ENCODE measurements at places on chromosomes 1 and 21. TPM values are rescaled to one million over a fixed set of nuclear protein-coding genes. Genes with fewer than 3 reads are reported as not detected.

GRCh38 chr1:194866153-194866552 lies 1679.7 kb upstream of the B3GALT2 start:
- DNase-seq, result no peak

- DNase-seq, result no peak
Measured at GRCh38 chr1:10932088-10932487, 80.4 kb upstream of the TARDBP start.

DNA sequence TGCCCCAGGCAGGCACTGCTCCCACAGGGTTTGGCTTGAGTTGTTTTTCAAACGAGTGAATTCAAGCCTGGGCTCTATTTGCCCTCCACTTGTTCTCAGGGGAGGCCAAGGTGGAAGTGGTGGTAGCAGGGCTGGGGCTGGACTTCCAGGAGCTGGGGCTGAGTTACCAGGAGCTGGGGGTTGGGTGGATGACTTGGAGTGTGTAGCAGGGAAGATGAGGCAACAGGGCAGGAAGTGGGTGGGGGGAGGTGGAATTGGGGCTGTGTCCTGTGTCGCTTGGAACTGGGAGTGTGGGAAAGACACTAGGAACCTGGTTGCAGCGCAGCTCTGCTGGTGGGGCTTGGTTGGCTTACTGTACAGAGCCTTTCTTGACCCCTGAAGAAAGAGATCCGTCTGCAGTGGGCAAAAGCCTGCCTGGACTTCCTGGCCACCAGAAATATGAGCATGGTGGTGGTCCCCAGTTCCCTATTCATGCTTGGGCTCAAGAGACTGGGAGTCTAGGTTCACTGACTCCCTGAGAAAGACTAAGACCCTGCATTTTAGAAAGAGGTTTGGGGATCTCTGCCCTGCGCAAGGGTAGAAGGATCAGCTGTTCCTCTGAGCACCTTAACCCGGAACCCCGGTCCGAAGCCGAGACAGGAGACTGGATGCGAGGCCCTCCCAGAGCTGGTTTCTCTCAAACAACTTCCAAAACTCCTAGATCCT lies 3.1 kb downstream of the TFAP2E start:
- no peak for DNase-seq

GRCh38 chr1:93007941-93008577 lies 46.8 kb upstream of the DIPK1A start:
- DNase-seq, result no peak

- no peak for DNase-seq
Measured at GRCh38 chr1:244325056-244325758, 126.5 kb downstream of the ADSS2 start.

GRCh38 chr1:109978761-109979488 lies 5.6 kb upstream of the AHCYL1 start:
- DNase-seq, result no peak

DNA sequence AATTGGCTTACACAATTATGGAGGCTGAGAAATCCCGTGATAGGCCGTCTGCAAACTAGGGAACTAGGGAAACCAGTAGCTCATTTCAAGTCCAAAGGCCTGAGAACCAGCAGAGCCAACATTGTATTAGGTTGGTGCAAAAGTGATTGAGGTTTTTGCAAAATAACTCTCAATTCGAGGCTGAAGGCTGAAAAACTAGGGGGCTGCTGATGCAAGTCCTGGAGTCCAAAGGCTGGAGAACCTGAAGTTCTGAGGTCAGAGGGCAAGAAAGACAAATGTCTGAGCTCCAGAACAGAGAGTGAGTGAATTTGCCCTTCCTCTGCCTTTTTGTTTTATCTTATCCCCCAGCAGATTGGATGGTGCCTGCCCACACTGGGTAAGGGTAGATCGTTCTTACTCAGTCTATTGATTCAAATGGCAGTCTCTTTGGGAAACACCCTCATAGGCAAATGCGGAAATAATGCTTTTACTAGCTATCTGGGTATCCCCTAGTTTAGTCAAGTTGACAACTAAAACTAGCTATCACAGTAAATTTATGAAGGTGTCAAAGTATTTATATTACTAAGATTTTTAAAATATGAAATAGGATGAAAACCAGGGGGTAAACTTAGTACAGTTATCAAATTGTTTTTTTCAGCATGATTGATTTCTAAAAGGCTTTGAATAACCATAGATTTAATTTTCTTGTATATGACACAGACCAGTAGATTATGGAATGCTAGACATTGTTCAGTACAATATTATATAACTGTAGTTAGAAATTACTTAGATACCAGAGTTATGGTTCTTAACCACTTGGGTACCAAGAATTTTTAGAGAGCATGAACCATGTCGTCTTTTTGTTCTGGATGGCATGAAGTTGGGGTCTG lies 15.4 kb downstream of the RABGAP1L start:
- no peak for DNase-seq

DNA sequence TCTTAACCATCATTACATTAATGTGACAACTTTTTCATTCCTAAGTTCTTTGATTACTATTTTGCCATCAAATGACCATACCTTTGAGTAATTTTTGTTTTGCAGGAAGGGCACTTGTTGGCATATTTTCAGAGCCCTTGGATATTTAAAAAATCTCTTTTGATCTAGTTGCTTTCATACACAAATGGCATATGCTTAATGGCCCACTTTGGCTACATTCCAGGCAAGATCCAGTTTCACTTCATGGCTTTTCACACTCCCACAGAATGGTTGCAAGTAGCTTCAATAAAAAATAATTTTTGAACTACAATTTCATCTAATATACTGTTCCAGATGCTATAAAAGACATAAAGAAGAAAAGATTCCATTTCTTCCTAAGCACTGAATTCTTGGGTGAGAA lies 18.1 kb downstream of the ADAM30 start:
- DNase-seq, result no peak

DNA sequence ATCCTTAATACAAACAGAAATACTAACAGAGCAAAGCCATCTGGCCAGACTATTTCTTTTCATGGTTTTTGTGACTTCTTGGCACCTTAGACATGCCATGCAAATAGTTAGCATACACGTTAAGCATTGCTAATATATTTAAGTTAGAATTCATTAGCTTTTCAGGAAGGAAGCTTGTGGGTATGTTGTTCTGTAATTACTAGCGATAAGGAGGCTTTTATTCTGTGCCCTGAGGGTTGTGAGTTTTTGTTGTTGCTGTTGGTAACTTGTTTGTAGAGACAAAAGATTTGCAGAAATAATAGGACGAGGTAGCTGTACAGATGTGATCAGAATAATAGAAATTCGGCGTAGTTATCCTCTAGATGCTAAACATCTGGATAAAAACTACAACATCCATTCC lies 305.3 kb downstream of the TM2D1 start:
- no peak for DNase-seq

DNA sequence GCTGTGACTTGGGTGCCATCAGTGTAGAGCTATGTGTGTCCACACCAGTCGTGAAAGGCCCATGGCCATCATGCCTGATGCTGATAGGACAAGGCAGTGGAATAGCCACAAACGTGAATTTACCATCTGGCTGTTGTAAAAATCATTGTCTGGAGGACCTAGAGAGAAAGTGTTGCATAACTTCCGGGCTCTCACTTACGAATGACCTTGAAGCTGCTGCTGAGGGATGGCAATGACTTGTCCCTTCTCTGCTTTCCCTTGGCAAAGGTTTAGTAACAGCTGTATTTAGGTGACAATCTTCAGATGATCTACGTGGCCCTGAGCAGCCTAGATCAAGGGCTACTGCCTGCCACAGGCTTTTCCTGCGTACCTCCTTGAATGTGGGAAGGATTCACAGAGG lies 5.8 kb downstream of the ATP1B1 start:
- DNase-seq, result no peak

GRCh38 chr1:9621032-9621431 lies 30.5 kb upstream of the PIK3CD start:
- DNase-seq, result no peak

DNA sequence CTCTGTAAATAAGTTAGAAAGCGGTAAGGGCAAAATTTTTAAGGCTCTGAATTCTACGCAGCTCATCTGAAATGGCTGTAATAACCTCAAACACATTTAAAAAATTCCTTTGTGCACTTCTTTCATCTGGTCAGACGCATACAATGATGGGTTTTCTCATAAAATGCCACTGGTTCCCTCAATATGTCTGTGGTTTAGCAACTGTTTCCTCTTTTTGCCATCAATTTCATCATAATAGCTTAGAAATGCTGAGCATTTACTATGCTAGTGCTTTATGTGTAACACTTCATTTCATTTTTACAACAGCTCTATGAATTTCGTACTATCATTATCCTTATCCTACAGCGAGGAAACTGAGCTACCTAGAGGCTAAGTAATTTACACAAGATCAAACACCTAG lies 35.3 kb upstream of the DMRTA2 start:
- no peak for DNase-seq

GRCh38 chr1:23168079-23168444 lies 594 bp downstream of the LUZP1 start:
- no peak for DNase-seq

DNA sequence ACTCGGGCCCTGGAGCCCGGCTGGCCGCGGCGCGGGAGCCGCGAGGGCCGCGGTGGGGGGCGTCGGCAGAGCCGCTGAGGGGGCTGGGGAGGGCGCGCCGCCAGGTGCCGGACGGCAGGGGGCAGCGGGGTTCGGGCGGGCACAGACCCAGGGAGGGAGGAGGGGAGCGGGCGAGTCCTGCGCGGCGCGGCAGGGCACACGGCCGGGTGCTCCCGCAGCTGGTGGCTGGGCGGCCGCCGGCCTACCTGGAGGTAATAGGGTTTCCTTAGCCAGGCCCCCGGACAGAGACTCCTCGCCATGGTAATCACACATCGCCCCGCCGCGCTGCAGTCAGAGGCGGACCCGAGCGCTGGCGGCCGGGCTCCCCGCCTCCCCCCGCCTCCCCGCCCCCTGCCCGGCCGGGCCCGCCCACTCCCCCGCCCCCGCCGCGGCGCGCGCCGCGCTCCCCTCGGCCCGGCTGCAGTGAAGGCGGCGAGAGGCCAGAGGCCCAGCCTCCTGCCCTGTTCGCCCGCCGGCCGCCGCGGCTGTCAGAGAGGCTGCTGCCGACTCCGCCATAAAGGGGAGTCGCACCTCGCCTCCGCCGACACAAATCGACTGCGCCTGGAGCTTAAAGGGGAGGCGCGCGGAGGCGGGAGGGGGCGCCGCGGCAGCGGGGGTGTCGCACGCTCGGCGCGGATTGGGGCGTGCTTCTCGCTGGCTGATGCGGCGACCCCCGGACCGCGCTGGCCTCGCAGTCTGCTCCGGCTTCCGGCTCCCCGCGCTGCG lies at the start of gene DIPK1A:
DIPK1A (minus strand) TSS at position 332 of the 765 bp plus-strand sequence; CDS start at position 299, 33 bp downstream.
- no peak for DNase-seq

- DNase-seq, result peak; percentile 36
Measured at GRCh38 chr21:42164064-42164789, 54.7 kb upstream of the ABCG1 start.

GRCh38 chr1:160774886-160775719 lies 20.9 kb upstream of the LY9 start:
- no peak for DNase-seq

GRCh38 chr1:24289937-24290595 lies 29.1 kb upstream of the GRHL3 start:
- peak; percentile 84 for DNase-seq

DNA sequence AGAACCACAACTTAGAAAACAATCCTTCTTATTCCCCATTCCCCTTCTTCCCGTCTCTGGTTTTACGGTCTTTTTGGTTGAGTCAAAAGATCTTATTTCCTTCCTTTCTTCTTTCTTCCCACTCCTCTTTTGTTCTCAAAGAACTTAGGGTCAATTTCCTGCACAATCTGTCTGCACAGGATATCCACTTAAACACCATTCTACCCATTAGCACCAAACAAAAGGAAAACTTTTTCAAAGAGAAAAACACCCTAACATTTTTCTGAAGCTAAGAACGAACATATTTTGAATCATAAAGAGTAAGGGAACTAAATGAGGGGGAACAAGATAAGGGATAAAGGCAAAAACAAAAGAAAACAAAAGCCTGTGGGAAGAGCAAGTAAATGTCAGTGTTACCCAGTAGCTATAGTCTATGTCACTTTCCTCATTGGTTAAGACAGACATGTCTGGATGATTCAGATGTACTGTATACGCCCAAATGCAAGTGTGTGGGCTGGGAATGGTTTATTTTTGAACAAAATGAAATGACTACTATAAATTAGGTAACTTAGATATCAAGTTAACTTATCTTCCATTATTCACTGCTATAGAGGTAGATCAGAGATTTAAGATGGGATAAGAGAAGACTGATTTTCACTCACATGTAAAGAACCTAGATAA lies 59.9 kb downstream of the TOR3A start:
- DNase-seq, result peak; percentile 54

- DNase-seq, result no peak
Measured at GRCh38 chr1:48208251-48208650, 14.3 kb upstream of the SLC5A9 start.

GRCh38 chr1:229114850-229115365 lies 156.0 kb upstream of the RAB4A start:
- DNase-seq, result no peak

- no peak for DNase-seq
Measured at GRCh38 chr21:15122241-15122640, 57.4 kb upstream of the NRIP1 start.

- DNase-seq, result no peak
Measured at GRCh38 chr21:31973402-31973944, 100.7 kb downstream of the HUNK start.

DNA sequence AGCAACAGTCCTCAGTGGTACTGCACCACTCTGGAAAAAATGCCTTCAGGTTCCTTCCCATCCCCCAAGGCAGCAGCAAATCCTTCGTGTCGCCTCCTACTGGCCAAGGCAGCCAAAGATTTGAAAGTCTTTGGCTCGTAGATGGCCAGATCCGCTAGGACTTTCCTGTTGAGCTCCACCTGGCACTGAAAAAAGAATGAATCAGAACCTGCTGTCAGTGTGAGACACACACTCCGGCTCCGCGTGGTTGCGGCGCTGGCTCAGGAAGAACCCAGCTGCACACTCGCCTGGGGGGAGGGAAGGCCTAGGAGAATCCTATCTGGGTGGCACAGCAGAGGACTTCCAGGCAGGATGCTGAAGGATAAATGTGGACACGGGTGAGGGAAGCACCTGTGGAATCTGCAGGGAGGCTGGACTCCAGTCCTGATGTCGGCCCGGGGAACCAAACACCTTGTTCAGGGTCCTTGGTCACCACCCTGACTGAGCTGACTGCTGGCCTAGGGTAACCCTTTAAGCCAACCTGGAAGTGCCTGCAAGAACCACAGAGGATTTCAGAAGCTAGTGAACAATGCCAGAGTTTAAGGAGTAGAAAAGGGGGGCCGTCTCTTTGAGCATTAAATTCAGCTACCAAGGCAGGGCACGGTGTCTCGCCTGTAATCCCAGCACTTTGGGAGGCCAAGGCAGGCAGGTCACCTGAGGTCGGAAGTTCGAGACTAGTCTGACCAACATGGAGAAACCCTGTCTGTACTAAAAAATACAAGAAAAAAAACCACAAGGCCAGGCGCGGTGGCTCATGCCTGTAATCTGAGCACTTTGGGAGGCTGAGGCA lies 3.2 kb upstream of the CCNL2 start:
- peak; percentile 88 for DNase-seq

CD53 gene
- not detected for total RNA-seq

HCN3 gene
- 3.4 TPM for total RNA-seq

PIGR gene
- not detected for total RNA-seq

C1orf185 gene
- not detected for total RNA-seq

GPR153 gene
- total RNA-seq, result 7.5 TPM

WNT2B gene
- 0.74 TPM for total RNA-seq

NTNG1 gene
- total RNA-seq, result 8.4 TPM

CYYR1 gene
- 6.1 TPM for total RNA-seq

AZIN2 gene
- 2.4 TPM for total RNA-seq

MMEL1 gene
- total RNA-seq, result not detected

C1orf116 gene
- 76.9 TPM for total RNA-seq

TMEM50A gene
- total RNA-seq, result 72.3 TPM

SOAT1 gene
- total RNA-seq, result 66.8 TPM

KCNJ9 gene
- not detected for total RNA-seq

GNAT2 gene
- not detected for total RNA-seq

EXTL1 gene
- total RNA-seq, result 0.04 TPM

ZNF436 gene
- 11.8 TPM for total RNA-seq

HMCN1 gene
- 0.85 TPM for total RNA-seq
